ENCODE measurements at places on chromosomes 5 and 9.

DNA sequence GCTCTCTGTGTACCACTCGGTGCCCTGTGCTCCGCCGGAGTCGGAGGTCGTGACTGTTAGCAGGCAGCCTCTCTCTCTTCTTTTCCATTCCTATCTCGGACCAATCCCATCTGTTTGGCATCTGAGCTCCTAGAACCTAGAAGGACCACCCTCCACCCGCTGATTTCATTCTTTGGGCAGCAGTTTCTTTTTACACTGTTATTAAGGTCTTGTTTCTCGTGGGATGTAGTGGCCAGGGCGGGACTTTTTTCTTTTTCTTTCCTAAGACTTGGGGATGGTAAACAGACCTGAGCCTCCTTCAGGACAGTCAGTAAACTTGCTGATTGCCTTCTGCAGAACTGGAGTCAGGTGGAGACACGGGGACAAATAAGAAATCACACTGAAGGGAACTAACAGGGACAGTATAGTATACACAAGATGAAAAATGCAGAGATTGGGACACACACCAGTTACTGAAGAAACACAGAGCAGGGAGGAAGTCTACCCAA lies 500 bp downstream of the URM1 start:
- DNase-seq: no peak

DNA sequence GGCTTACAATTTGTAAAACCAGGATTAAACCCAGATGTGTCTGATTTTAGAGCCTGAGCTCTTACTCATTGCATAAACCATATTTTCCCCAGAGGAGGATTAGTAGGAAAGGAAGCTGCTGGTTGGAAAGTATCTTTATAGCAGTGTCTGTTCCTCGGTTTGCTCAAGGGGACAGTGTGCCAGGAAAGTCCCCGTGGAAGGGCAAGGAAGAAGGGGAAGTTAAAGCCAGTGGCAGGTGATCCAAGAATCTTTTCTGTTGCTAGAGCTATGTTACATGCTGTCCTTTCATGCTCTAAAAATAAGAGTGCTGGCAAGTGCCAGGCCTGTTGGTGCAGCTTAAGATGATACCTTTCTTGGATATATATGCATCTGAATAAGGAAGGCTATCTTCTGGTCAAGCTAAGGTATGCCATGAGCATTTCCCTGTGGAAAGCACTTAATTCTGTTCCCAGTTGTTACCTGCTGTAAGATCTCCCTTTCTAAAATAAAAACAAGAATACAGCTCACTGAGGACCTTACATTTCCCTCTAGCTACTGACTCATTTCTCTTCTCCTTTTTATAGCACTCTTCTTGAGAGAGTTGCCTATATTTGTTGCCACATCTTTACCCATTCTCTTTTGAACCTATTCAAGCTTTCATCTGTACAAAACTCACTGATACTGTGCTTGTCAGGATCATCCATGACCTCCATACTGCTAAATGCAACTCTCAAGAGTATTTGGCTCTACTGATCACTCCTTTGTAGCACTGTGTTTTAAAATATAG lies 8.0 kb downstream of the PDCD1LG2 start:
- no peak for DNase-seq

GRCh38 chr5:10246761-10247160 lies 2.9 kb downstream of the ATPSCKMT start:
- DNase-seq: peak; percentile 85

DNA sequence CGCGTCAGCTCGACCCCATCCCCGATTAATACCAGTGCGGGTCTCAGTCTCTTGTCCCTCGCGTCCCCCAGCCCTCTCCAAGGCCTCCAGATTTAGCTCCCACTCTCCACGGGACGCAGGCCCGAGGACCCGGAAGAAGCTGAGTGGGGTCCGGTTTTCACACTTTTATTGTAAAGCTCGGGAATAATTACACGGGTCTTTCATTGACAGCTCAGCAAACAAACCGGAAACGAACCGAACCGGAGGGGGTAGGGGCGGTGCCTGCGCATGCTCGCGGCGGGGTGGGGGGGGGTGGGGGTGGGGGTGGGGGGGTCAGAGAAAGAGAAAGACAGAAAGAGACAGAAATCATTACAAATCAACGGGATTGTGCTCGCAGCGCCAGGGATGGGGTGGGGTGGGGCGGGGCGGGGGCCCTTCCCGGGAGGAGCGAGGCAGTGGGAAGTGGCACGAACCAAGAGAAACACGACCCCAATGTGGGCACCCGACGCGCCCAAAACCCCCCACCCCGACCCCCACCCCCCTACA lies 27.9 kb downstream of the PCDH1 start:
- DNase-seq: no peak

DNA sequence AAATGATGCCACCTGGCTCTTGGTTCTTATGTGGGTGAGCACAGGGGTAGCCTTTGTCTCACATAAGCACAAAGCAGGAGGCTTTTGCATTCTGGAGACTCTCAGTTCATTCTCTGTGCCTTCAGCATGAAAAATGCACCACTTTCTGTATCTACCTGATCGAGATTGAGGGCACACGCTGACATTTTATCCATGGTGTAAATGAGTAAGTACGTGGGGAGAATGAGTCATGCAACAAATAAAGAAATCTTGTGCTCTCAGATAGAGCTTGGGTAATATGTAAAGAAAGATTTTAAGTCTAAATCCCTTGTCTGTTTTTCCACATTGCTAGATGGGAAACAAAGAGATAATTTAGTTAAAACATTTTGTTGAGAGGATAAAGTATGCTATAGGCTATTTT lies 607.2 kb upstream of the WWC1 start:
- no peak for DNase-seq

- DNase-seq: no peak
Observed at GRCh38 chr5:52776116-52776515, 11.6 kb upstream of the ITGA1 start.
